A549 (cell line): ENCODE measurements at places on chromosomes 1 and 21. TPM values are rescaled to one million over a fixed set of nuclear protein-coding genes. Genes with fewer than 3 reads are reported as not detected.

DNA sequence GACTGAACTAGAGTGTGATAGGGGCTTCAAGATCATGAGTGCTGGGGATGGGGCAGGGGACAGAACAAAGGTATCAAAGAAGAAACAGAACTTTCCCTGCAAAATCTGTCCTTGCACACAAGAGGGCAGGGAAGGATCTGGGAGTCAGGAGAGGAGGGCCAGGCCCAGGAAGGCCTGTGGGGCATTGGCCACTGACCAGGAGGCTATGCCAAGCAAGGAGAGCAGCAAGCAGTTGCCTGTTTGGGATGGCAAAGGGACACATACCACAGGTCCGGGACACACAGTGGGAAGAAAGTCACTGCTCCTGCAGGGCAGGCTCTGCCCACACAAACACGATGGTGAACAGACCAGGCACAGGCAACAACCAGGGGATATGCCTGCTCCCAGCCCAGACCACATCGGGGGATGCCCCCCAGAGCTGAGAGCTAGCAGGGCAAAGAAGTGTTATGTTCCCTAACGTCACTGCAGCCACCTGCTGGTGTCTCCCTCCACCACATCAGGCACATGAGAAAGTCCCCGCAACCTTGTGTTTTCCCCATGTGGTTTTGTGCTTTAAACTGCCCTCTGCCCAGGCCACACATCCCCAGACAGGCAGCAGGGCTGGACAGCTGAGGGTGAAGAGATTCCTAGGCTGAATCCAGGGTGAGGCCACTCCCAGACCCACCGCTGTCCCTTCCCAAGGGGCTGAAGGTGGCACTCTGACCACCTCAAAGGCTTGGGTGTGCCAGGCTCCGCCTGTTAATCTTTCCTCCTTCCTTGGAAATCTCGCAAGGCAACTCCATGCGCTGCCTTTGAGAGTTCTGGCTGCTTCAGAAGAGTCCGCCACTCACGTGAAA, 53.6 kb downstream of the KIF21B start:
- no peak for DNase-seq

DNA sequence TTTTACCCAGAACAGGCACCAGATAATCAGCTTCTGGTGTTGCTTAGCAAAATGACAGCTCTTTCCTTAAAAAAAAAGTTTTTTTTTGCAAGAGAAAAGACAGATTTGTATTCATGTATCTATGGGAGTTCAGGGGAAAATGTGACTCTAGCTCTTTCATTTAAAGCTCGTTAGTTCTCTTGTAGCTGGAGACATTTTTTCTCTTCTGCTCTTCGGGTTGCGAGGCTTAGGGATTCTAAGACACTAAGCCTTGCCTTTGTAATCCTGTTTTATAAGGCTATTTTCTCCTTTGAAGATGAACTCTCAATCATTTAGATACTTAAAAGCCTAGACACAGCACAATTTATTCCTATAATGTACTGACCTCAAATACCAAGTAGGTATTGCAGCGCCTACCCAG, 40.3 kb upstream of the EDARADD start:
- no peak for DNase-seq

- DNase-seq, result no peak
These were observed 60.3 kb downstream of the SLX9 start for GRCh38 chr21:44999972-45000636.

DNA sequence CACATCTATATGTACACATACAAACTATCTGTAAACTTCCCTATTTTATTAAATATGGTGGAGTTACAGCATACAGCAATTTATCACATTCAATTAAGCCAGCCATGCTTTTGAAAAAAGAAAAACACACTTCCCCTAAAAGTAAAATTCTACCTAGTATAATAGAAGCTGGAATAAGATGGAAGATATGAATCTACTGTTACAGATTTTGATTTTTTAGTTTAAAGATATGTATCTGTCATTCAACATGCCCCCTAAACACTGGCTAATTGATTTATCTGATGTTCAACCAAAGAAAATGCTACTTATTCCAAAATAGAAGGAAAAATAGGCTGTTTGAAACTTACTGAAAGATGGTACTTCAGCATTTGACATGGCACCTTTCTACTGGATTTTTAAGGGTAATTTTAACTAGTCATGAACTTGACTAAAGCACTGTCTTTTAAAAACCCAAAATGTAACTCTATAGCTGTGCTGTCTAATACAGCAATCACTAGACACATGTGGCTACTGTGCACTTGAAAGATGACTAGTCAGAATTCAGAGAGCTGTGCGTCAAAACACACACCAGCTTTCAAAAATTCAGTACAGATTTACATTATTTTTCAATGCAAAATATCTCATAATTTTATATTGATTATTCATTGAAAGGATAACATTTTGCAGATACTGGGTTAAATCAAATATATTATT, 25.0 kb downstream of the NRIP1 start:
- no peak for DNase-seq

DNA sequence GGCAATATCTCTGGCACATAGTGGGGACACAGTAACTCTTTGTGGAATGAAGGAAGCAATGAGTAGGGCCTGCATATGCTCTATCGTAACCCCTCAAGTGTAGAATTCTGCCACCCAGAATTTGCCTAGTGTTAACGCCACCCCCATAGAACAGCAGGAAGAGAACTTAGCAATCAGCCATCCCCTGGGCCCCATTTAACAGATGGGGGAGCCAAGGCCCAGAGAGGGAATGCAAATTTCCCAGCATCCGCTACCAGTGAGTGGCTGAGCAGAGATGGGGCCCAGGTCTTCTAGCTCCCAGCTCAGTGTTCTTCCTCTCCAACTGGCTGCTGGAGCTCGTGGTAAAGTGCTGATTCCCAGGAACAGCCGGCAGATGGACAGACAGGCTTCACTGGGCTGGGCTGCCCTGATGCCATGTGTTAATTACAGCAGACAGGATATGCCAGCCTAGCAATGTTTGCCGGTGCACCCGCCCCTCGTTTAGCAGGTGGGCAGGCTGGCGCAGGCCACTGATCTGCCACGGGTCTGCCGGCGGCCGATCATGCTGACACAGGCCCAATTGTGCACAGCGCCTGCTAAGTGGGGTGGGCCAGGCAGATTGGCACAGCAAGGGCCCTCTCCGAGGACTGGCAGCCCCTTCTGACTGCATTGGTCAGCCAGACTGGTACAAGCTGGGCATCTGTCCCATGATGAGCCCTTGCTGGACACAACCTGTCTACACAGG, 171.9 kb downstream of the IGSF21 start:
- no peak for DNase-seq

- no peak for DNase-seq
These were observed 44.9 kb downstream of the COL18A1 start for GRCh38 chr21:45449658-45450422.

- DNase-seq, result peak; percentile 88
These were observed 14.2 kb downstream of the MARCKSL1 start for GRCh38 chr1:32321712-32322291.

- DNase-seq, result no peak
These were observed 72.5 kb upstream of the RAB3GAP2 start for GRCh38 chr1:220344745-220345144.

DNA sequence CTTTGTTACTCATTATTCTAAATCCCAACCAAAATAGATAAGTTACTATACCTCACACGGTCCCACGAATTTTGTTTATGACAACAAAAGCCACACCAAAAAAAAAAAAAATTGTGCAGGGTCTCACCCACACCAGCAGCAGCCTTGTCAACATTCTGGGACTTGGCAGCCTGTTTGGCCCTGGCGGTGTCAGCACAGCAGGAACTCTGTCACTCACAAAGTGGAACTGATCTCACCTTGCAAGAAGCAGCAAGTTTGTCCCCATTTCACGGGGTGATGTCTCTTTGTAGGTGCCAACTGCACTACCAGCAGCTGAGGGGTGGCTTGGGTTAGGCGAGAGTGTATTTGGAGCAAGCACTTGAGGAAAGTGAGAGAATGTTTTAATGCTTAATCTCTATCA, 75.0 kb upstream of the CHRM3 start:
- DNase-seq, result no peak

DNA sequence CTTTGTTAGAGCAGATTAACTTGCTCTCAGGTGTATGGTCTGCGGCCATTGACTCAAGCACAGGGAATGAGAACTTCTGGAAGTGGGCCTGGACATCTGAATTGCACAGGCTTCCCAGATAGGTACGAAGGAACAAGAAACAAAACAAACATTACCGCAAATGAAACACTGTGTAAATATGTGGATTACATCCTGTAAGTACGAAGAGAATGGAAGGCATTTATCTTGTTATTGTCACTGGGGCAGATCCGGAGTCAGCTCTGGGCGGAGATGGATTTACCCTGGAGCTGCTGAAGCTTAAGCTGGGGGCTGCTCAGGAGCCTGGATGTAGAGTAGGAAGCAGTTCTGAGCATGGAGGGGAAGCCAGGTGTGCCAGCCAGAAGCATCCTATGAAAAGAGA, 6.8 kb downstream of the HES2 start:
- no peak for DNase-seq

GRCh38 chr1:160748181-160748877, 9.3 kb downstream of the SLAMF7 start:
- peak; percentile 74 for DNase-seq

GRCh38 chr1:103523346-103523745, 2.2 kb upstream of the RNPC3 start:
- no peak for DNase-seq

DNA sequence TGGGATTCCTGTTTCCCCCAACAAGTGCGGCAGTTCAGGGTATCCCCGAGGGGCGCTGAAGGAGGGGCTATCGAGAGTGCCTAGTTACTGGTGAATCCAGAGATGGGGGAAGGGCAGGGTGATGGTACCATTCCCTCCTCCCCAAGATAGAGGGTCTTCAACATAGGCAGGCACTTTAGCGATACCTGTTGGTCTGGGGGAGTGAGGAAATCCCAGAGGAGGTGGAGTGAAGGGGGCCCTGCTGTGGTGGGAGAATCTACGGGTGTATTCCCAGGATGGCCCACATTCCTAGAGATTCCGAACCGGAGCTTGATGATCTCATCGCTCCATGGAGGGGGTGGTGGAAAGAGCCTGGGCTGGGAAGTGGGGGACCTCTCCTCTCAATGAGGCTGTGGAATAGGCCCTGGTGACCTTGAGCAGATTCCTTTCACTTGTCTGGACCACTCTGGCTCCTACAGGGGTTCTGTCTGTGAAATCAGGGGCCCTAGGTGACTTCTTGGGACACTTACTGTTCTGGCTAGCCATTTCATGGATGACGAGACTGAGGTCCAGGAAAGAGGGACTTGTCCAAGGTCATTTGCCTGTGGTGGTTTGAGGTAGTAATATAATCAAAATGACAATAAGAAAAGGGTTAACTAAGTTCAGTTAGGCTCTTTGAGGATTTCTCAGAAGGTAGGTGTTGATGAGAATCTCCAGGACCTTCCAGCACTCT, 52.7 kb upstream of the SYNC start:
- no peak for DNase-seq

DNA sequence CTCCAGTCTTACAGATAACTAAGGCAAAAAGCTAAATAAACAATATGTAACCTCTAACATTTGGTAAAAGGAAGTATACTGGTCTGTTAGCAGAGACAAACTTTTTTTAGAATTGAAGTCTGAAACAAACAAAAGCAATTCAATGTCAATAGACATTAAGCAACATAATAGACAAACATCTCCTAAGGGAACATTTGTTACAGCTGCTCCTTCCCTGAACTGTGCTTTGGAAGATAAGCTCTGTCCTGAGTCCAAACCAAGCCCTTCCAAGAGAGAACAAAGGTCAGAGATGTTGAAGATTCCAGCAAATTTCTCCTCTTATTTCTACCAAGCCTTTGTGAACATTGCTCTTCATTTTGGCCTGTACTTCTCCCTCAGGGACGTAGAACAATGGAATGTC, 25.3 kb downstream of the FMO2 start:
- no peak for DNase-seq

DNA sequence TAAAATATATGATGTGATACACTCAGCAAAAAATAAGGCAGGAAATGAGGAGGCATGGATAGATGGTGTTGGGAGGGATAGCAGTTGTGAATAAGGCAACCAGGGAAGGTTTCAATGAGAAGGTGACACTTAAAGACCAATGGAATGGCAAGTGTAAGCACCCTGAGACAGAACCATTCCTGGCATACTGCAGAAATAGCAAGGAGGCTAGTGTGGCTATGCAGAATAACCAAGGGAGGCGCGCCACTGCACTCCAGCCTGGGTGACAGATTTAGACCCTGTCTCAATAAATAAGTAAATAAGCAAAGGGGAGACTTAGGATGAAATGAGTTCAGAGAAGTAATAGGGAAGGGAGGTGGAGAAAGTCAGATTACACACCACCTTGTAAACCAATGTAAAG, 113.9 kb downstream of the TOMM20 start:
- no peak for DNase-seq

- no peak for DNase-seq
These were observed 44.4 kb downstream of the CACHD1 start for GRCh38 chr1:64514197-64514765.

DNA sequence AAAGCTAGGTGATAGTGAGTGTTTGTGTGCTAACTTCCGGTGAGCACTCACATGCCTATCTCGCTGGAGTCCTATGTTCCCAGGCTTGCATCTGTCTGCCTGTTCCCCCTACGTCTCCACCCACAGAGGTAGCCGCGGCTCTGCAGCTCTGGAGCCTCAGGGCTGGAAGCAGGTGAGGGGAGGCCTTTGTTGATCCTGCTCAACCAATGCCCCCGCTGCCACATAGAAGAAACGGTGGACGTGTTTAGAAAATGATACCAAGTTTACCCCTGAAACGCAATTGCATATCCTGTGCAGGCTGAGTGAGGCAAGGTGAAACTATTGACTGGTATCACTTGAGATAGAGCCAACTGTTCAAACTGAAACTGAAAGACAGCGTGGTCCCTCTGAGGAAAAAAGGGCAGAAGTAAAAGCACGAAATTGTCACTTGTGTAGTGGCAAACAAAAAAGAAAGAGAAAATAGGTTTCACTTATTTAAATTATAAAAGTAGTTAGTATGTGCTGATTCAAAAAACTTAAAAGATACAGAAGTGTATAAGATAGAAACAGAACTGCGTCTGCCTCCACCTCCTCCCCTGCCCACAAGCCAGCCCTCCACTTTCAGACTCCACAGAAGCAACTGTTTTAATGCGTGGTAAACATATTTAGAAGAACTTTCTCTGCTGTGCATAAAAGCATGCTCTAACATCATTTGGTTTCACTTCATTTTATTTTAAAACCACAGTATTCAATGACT, 38.6 kb upstream of the ETS2 start:
- no peak for DNase-seq

- no peak for DNase-seq
These were observed 12.6 kb upstream of the MRPS14 start for GRCh38 chr1:175035865-175036264.

EFNA1 gene
- 19.1 to 25.4 TPM (median 25.1 TPM) in 3 replicates for polyA plus RNA-seq

NPPA gene
- not detected in 3 replicates for polyA plus RNA-seq

RGS16 gene
- polyA plus RNA-seq, result 0.13 to 0.15 TPM (median 0.13 TPM) in 3 replicates

TAS1R1 gene
- polyA plus RNA-seq, result 0.04 TPM in 1 of 3 replicates, not detected in the others

FAF1 gene
- polyA plus RNA-seq, result 29.9 to 31.7 TPM (median 31.2 TPM) in 3 replicates

LCE3B gene
- polyA plus RNA-seq, result not detected in 3 replicates

LZIC gene
- 24.5 to 28.6 TPM (median 26.2 TPM) in 3 replicates for polyA plus RNA-seq

PTPN14 gene
- polyA plus RNA-seq, result 9.2 to 13.0 TPM (median 10.3 TPM) in 3 replicates

SLAMF1 gene
- not detected in 3 replicates for polyA plus RNA-seq

KCNE2 gene
- not detected in 3 replicates for polyA plus RNA-seq

KCNT2 gene
- 0.05 to 0.15 TPM (median 0.14 TPM) in 3 replicates for polyA plus RNA-seq

MCOLN3 gene
- polyA plus RNA-seq, result 3.0 to 4.2 TPM (median 3.6 TPM) in 3 replicates

MNDA gene
- polyA plus RNA-seq, result not detected in 3 replicates

OR2T29 gene
- polyA plus RNA-seq, result not detected in 3 replicates
